ENCODE measurements at places on chromosomes 11 and 22. TPM values are rescaled to one million over a fixed set of nuclear protein-coding genes. Genes with fewer than 3 reads are reported as not detected.

Gene CBY1
- 8.4 TPM for total RNA-seq

DNA sequence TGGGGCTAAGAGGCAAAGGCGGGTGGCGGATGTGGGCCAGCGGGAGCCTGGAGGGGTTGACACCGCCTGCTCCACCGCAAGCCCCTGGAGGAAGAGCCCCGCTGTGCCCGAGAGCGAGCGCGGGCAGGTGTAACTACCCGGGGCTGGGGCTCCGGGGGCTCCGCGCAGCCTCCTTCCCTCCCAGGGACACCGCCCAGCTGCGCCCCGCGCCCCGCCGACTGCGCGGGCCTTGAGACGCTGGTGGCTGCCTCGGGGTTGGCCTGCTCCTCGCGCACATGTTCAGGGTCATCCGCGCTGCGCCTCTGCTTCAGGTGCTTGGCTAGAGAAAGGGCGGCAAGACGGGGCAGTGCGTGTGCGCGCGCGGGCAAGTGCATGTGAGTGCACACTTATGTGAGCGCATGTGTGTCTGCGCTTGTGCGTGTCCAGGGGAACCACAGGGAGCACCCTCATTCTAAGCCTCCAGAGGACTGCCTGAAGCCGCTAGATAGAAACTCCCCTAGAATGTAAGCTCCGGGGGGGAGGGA, 197.5 kb upstream of the TMEM45B start:
- no peak for DNase-seq

DNA sequence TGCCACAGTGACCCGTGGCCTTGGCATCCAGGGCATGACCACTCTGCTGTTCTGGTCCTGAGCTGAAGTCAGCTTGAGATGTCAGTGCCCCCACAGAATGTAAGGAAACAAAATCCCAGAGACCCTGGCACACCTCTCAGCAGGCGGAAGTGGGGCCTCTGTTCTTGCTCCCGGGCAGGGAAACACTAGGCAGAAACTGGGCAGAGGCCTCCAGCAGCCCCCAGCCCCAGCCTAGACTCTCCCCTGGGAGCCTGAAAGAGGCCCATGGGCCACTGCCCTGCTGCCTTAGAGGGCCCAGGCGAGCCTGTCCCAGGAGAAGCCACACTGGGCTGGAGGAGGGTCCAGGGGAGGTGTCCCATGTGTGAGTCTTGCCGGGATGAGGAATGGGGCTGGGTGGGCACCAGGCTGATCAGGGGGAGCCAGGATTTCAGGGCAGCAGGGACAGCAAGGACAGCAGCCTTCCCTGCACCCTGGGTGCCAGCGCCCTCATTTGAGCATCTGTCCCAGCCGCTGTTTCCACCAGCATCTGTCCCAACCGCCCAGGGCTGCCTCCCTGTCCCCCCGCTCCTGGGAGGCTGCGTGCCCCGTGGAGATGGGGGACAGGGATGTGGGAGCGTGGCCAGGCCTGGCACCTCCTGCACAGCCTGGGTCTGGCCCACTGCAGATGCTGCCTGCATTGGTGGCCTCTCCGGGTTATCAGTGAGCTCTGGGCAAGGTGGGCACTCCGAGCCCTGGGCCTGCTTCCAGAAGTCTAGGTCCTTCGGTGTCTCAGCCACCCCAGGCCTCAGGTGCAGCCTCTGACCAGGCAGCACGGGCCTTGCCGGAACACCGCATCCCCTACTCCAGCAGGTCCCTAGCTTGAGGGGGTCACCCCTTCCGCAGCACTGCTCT, 1072.4 kb downstream of the BRD1 start:
- no peak for DNase-seq

Gene SWAP70
- total RNA-seq = 7.3 TPM

- DNase-seq = no peak
These were observed 11.5 kb downstream of the PKNOX2 start for GRCh38 chr11:125175896-125176575.

All from activated CD4-positive, alpha-beta T cell treated with anti-CD3 and anti-CD28 coated beads, Interleukin-2, amount 10 ng/mL, durations not matched to agents 24 days and 14 days (primary cell).